ENCODE measurements at places on chromosomes 16 and 17.
A peak's percentile ranks its signal among the peaks of the same experiment; 100 is the strongest.

- no peak for DNase-seq
These were observed 5.4 kb downstream of the ZCCHC14 start for GRCh38 chr16:87487361-87487924.

DNA sequence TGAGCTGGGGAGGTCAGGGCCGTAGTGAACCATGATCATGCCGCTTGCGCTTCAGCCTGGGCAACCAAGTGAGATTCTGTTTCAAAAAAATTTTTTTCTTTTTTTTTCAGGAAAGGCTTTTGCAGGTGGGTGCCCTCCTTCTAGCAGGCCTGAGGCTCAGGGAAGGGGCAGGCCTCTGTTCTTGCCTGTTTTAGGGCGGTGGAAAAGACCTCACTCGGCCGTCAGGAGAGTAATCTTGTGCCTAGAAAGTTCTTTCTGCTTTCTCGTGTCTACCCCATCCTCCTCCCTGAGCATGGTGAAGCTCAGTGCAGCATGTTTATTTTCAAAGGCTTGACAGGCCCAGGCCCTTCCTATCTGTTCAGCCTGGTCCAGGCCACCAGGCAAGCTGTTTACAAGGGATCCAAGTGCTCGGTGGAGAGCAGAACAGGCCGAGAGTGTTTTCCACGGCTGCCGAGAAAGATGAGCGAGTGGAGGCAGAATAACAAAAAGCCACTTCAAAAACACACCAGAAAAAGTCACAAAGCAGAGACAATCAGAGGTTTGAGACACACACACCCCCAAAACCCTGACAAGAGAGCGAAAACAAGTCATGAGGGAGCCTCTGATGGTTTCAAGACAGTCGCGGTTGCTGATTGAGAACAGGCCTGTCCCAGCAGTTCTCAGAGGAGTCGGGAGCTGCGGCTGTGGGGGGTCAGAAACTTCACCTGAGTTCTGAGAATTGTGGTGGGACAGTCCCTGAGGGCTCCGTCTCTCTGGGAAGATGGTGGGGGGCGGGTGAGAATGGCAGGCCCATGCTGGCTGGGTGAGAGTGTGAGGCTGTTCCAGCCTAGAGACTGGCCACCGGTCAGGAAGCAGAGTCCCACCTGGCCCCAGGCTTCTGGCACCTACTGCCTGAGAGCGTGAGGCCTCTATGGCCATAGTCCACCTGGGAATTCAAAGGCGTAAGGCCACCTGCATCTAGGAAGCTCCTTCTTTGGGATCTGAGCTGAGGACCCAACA lies 37.5 kb upstream of the CCR7 start:
- DNase-seq, result no peak

DNA sequence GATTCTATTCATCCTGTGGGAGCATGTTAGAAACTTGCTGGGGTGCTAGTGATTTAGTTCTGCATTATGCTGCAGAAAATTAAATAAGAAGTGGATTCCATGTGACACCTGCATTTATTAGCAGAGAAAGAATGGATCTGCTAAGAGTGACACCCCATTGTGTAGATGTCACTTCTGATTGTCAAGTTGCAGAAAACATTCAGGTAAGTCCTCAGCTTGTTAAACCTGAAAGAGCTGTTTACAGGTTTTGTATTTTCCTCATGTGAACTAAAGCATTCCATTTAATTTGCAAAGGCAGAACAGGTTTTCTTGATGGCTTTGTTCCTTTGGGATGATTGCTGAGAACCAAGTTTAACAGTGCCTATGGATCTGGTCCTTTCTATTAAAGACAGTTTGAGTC lies 238.7 kb downstream of the ABCC12 start:
- no peak for DNase-seq

GRCh38 chr16:381012-381788 lies 578 bp downstream of the PGAP6 start:
- no peak for DNase-seq

DNA sequence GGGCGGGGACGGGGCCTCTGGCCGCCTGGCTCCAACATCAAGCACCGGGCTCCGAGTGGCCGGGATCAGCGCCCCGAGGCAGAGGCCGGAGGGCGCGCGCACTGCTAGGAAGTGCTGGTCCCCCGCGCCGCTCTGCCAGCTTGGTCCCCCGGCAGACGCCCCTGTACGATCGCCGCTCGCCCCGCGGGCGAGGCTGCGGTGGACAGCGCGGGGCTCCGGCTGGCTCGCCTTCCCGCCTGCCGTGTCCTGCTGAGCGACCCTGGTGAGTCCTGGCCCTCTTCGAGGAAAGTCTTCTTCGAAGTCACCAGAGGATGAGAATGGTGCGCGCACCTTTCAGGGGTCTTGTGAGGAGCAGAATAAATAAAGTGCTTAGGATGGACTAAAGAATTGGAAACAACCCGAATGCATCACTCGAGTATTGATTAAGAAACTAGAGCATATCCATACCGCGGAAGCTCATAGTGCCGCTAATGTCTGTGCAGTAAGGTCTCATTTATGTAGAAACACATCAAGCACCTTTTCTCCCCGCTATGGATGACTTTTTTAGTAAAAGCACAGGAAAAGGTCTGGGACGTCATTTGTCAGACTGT lies 392 bp downstream of the ZNF213 start:
- DNase-seq, result no peak

GRCh38 chr17:8062435-8062806 lies 23.6 kb downstream of the ALOX15B start:
- DNase-seq, result no peak

- no peak for DNase-seq
These were observed 10.7 kb downstream of the CACNA1H start for GRCh38 chr16:1163567-1164055.

GRCh38 chr17:9725575-9725974 lies 65.8 kb downstream of the DHRS7C start:
- DNase-seq, result peak; percentile 29
